ENCODE measurements at places on chromosomes 6 and 20.

DNA sequence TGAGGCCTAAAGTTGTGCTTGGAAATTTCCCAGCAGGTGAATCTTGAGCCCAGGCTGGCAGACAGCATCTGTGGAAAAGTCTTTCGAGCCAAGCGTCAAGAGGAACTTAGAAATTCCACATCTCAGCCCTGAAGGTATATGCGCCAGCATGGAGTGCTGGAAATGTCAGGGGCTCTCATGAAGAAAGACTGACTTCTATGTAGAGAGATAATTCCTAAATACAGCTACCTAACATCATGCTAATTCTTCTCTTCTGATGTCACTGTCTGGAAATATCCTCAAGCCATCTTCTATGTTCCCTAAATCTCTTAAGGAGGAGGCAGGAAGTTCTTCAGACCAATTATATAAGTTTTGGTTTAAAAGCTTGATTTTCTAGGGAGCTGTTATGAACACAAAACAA lies 492.4 kb upstream of the MARCKS start:
- DNase-seq: no peak

DNA sequence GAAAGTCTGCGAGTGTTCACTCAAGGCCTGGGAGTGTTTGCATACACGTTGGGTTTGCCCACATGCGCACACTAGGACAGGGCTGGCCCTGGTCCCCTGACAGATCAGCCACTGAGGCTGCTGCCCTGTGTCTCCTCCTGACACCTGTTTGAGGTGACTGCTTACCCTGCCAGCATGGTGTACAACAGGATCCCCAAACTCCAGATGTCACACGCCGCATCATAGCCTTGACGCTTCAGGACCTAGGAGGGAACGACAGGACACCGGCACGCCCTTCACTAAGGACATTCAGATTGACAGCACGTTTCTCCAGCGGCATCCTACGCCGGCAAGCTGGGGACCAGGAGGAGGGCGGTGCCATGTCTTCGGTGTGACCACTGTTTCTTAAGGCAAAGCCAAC lies 37.0 kb upstream of the MPC1 start:
- DNase-seq: no peak

DNA sequence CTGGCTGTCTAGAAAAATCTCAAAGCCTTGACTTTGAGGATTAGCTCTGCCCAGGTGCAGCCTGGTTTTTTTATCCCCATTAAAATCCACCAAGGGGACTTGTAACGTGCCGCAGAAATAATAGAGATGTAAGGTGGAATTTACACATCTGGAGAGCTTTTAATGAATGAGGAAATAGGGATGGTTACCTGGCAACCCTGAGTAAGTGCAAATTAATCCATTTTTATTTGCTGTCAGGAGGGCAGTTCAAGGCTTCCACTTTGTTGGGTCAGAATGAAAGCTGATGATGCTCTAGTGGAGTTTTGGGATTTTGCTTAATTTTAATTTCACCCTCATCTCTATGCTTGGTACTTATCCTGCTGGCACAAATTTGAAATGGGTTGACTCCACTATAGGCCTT lies 163.4 kb upstream of the CEP162 start:
- DNase-seq: no peak

DNA sequence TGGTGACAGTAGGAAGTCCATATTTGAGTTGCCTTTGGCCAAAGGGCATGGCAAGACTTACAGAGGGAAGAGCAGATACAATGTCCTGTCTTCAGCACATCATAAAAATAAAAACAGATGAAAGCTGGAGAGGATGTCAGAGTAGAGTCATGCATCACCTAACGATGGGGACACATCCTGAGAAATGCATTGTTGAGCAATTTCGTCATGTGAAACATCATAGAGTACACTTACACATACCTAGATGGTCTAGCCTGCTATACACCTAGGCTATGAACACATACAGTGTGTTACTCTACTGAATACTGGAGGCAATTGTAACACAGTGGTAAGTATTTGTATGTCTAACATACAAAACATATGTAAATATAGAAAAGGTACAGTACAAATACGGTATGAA lies 75.6 kb downstream of the VEGFA start:
- no peak for DNase-seq

- DNase-seq: no peak
Measured at GRCh38 chr6:6331393-6331792, 10.9 kb upstream of the F13A1 start.

- no peak for DNase-seq
Measured at GRCh38 chr20:23163562-23163961, 77.4 kb upstream of the CD93 start.

DNA sequence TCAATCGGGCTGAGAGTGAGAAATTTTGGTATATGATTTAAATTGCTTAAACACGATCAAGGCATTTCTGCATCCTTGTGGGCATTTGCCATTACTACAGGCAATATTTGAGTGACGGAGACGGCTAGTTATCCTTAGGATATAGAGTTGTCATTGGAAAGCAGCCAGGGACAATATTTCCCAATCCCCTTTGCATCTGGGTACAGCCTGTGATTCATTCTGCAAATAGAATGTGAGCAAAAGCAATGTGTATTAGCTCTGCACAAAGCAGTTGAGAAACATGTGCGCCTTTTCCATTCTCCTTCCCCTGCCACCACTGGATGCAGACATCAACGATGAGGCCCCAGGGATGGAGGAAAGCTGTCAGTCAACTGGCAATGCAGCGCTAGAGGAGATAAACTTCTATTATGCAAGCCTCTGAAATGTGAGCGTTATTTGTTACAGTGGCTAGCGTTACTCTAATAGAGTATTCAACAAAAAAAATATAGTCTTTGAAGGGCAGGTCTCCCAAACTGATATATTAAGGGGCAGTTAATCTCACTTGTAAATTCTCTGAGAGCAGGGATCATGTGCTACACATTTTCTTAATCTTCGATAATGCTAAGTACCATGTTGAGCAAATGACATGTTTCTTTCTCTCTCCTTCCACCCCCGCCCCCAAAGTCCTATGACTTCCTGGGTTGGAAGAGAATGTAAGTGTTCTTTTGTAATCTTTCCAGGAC lies 37.1 kb upstream of the NCOA3 start:
- DNase-seq: no peak

- DNase-seq: no peak
Measured at GRCh38 chr6:17730078-17730704, 23.5 kb upstream of the NUP153 start.

- DNase-seq: no peak
Measured at GRCh38 chr6:110044096-110044495, 66.0 kb downstream of the GPR6 start.

DNA sequence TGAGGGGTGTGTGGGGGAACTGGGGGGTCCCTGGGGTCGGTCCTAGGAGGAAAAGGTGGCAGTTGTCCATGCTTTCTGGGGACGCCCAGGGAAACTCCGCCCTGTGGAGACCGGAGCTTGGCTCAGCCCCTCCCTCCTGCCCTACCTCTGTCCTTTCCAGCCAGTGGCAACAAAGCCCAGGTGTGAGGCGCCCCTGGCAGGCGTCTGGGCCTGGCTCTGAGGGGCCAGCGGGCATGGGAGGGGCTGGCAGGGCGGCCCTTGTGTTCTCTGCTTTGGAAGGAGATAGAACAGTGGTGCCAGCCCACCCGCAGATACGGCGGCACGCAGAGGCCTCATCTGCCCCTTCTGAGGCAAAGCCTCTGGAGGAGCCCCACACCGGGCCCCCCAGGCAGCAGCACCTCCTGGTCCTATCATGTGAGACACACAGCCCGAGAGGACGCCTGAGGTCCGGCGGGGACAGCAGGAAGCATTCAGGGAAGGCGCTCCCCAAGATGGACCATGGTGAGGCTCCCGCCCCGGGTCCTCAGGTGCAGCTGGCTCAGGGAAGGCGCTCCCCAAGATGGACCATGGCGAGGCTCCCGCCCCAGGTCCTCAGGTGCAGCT lies 47.9 kb downstream of the YTHDF1 start:
- no peak for DNase-seq

GRCh38 chr6:105474234-105474633 lies 71.4 kb upstream of the PREP start:
- no peak for DNase-seq

- peak; percentile 35 for DNase-seq
Measured at GRCh38 chr20:45467861-45468260, 1.7 kb upstream of the WFDC2 start.

DNA sequence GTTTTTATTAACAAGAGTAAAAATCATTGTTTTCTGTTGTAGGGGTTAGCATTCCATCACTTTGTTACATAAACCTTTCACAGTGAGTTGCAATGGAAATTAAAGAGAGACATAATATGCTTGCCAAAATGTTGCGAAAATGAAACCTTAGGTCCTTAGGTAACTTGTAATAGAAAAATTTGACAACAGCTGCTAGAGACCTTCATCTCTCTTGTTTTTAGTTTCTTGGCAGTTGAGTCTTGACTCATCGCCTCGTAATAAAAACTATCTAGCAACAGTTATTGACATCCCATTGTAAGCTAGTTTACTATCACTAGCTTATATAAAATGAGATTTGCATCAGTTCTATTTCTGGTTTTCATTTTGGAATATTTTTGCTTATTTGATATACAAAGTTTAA lies 179.0 kb upstream of the MMS22L start:
- DNase-seq: no peak

- no peak for DNase-seq
Measured at GRCh38 chr20:44543358-44543757, 21.5 kb upstream of the SERINC3 start.

DNA sequence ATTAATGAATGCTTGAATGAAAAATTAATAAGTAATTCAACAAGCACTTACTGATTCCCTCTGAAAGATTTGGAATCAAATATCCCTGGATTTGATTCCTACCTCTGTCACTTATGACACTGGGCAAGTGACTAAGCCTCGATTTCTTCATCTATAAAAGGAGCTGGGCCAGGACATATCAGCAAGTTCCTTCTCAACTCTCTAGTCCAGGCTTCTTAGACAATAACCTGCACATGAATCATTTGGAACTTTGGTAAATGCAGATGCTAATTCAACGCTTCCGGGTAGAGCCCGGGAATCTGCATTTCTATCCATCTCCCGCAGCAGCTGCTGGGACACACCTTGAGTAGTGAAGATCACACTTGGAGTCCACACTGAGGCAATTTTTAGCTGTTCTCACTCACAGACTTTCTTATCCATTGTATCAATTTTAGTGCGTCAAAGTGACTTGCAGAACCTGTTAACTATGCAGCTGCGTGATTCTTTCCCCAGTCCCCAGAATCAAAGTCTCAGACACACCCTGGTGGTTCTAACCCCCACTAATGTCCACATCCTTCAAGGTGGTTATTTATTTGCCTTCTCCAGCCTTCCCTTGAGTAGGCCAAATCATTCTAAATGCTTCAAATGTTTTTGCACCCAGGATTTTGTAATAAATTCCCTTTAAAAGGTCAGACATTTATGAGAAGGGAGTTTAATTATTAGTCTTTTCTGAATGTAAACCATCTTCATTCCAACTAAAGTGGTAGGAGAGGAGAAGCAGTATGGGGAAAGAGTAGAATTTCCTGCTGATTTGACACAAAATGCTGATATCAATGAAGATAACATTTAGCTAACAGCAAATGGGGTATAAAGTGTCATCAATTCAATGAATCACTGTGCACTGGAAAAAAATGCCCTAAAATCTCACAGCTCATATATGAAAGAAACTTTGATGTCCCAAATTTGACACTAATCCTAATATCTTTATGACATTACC lies 26.0 kb upstream of the CCND3 start:
- DNase-seq: no peak

- DNase-seq: no peak
Measured at GRCh38 chr6:15338476-15338875, 92.6 kb downstream of the JARID2 start.

GRCh38 chr20:46021361-46022359 lies 7.4 kb upstream of the SLC12A5 start:
- peak; percentile 66 for DNase-seq

DNA sequence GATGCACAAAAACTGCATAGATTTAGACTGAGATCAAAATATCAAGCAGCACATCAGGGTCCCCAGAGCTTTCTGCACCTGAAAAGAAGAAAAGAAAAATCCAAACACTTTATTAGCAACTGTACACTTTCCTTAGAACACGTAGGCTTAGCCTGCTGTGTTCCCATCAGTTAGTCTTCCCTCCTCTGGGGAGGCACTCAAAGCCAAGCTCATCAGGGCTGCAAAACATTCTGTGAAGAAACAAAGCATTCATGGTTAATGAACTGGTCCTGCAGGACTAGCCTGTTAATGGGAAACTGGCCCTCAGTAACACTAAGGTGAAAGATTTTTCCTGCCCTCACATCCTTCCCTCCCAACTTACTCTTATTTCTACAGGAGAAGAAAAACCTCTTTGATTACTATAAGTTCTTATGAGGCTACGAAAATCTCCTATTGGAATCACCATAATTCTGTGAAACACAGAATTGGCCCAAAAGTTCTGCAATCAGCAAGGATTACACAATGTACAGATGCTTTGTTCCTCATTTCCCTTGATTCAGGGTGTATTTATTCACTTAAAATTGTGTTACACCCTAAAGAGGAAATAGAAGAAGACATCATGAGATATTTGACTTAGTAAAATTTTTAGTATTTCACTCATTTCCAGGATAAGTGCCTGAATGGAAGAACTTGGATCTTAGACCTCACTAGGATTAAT lies 901.0 kb upstream of the MAP3K7 start:
- DNase-seq: no peak

GRCh38 chr20:18527339-18527738 lies 19.6 kb downstream of the SEC23B start:
- DNase-seq: no peak

- no peak for DNase-seq
Measured at GRCh38 chr6:31092769-31093505, 19.4 kb downstream of the C6orf15 start.

DNA sequence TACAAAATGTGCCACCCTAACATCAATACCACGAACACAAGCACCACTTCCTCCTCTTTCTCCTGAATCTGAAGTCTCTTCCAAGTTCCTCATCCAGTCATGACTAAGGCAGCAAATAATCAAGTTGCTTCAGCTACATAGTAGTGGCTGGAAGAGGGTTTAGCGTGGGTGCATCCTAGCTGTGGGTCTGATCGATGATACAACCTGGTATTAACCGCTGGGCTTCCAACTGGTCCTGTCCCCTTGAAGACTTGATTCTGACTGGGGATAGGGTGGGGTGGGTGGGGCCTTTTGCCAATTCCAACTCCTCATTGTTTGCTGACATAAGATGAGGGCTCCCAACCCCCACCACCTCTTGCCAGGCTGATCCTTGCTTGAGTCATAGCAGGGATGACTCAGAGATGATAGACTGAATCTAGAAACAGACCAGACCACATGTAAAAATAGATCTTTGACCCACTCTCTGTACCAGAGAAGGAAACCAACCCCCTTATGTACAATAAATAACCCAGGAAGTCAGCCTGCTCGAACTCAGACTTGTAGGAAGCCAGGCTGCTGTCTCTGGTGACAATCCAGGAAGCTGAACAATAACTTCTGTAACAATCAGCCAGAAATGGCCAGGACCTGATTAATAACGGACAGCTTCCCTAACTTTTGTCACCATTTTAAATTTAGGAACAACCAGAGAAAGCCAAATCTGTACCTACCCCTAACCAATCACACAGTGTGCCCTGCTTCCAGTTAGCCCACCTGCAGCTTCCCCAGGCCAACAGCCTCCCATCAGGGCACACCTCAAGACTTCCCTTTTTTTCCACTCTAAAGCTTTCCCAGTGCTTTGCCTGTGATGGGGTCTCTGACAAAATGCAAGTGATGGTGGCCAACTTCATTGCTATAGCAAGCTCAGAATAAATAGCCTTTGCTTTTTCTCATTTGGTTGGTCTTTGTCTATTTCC lies 68.9 kb upstream of the FAM184A start:
- no peak for DNase-seq

GRCh38 chr6:2264932-2265331 lies 19.5 kb upstream of the GMDS start:
- no peak for DNase-seq

GRCh38 chr6:6920987-6921313 lies 186.8 kb upstream of the RREB1 start:
- DNase-seq: no peak

Measured in NCI-H1417 treated with DMSO at 0.1 percent for 48 hours (cell line).